ENCODE measurements at places on chromosomes 2 and 18.
A peak's percentile ranks its signal among the peaks of the same experiment; 100 is the strongest.

DNA sequence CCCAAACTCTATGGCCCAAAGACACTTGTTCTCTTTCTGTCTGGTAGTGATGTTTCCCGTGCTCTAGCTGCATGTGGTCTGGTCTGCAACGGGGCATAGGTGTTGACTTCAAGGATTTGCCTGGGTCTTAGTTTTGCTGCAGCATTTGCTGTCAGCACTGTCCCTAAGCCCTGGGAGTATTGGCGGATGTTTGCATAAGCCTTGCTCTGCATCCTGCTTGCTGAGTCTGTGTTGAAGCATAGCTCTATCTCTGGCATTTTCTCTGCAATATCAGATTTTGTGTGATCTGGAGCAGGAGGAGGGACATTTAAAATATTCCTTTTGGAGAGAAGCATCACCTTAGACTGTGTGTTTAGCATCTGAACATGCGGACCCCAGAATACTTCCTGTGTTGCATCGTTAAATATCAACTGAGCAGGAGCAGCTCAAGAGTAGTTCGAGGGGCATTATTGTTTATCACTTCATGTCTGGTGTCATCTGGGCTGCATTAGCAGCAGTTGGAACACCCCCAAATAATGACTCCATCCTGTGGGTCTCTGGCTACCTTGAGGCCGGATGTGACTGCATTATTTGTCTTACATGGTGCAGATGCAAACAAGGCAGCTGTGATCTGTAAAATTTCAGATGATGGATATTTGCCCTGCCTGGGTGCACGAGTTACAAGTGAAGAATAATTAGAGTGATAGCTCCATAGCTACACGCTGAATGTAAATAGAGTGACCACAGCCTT is 231.7 kb downstream of the TRIB2 start:
- DNase-seq, result no peak

GRCh38 chr2:235591921-235592320 is 98.1 kb downstream of the AGAP1 start:
- DNase-seq, result no peak

DNA sequence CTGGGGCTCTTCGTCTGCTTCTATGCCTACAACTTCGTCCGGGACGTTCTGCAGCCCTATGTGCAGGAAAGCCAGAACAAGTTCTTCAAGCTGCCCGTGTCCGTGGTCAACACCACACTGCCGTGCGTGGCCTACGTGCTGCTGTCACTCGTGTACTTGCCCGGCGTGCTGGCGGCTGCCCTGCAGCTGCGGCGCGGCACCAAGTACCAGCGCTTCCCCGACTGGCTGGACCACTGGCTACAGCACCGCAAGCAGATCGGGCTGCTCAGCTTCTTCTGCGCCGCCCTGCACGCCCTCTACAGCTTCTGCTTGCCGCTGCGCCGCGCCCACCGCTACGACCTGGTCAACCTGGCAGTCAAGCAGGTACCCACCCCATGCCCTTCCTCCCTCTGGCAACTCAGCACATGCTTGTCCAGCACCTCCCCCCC is 24.2 kb downstream of the STEAP3 start:
- DNase-seq, result no peak

DNA sequence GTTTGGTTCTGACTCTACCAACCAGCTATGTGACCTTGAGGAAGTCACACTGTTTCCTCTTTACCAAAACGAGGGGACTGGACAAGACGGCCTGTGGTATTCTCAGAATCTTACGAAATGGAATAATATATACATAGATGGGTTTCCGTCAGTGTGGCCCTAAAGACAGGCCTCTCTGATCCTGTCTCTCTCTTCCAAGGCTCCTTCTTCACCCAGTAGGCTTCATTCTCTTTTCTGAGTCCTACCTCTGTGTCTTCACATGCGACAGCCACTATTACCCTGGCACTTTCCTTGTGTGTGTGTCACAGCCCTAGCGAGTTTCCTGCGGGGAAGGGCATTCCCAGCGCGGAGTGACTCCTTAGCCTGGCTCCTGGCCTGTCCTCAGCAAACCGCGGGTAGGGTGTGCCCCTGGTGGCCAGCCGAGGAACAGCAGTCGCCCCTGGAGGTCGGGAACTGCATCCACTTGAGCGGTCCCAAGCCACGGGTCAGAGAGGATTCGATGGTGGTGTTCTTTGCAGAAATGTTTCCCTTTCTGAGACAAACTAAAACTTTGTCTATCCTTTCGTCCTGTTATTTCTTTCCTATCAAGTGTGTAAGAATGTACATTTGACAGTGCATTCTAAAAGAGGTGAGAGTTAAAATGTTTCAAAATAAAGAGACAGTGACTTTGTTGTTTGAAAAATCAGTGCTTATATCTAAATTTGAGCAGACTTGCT is 63.3 kb downstream of the RAB31 start:
- peak; percentile 57 for DNase-seq

GRCh38 chr2:181995289-181995688 is 9.6 kb downstream of the PPP1R1C start:
- no peak for DNase-seq

GRCh38 chr2:1766425-1766824 is 22.1 kb upstream of the PXDN start:
- DNase-seq, result no peak

DNA sequence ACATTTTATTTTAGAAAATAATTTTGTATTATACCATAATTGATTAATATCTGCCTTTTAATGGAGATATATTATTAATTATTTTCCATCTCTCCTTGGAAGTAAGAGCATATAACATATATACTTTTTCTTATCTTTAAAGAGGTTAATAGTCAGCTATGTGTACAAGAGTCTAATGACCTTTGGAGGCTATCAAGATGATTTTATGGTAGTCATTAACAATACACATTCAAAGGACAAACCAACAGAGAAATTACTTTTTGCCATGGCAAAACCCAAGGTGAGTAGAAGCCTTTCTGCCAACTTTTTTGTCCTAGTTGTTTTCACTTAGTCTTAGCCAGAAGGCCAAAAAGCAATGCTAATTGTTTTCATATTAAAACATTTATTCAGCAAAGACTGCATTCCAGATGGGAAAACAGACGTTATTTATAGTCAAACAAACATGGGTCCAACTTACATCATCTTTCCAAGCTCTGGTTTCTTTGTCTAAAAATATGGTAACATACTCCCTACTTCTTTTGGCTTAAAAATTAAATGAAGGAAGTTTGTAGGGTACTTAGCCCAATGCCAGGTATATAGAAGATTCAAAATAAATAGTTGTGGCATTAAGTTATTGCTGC is 9.6 kb upstream of the DYNC2LI1 start:
- DNase-seq, result no peak

Measured in natural killer cell (primary cell).